HEK293T (cell line): ENCODE measurements at places on chromosomes 2 and 18.

DNA sequence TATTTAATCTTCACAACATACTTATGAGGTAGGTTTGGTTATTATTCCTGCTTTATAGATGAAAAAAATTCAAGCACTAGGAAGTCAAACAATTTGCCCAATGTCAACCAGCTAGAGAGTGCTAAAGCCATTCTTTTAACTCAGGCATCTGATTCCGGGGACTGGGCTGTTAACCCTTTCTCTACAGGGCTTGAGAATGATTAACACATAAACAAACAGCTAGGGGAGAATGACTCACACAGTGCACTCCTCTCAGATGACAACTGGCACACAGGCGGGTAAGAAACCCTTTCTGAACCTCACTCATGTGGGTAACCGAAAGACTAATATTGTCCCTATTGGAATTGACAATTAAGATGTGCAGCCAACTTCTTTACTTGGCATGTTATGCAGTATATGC, 86.3 kb upstream of the FSHR start:
- DNase-seq, result no peak

DNA sequence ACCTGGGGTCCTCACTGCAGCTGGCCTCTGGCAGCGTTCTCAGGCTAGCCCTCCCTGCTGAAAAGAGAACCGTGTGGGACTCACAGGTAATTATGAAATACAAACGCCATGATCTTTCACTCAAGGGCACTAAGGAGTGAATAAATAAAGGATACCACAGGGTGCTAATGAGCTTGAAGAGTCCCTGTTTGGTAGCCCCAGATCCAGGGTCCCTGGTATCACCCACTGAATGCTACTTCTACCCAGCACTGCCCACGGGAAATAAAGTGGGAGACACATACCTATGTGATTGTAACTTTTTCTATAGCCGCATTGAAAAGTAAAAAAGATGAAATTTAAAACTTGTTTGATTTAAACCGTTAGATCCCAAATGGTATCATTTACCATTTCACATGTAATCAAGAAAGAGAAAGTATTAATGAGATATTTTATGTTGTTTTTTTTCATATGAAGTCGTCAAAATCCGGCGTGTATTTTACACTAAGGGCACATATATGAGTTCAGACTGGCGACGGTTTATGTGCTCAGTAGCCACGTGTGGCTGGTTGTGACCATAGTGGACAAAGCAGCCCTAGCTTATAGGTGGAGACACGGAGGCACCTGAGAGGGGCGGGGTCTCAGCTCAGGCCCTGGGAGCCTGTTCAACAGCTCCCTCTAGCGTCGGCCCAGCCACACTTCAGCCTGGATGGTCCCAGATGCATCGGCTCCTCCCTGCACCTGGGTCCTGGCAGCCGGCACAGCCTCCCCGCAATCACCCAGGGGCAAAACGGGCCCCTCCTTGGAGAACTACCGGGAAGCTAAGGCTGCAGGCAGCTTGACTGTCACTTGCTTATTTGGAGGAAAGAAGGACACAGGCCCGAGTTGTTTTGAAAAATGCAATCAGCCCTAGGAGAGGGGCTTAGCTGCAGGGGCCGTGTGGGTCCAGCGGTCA, 39.2 kb downstream of the ODC1 start:
- DNase-seq, result peak; percentile 92

GRCh38 chr18:24659827-24660720, 199.6 kb downstream of the HRH4 start:
- no peak for DNase-seq

- no peak for DNase-seq
Observed at GRCh38 chr18:77111449-77111848, 21.1 kb downstream of the MBP start.

GRCh38 chr2:43356774-43357173, 130.4 kb upstream of the ZFP36L2 start:
- DNase-seq, result no peak

GRCh38 chr2:101571951-101572350, 97.0 kb upstream of the RFX8 start:
- no peak for DNase-seq

DNA sequence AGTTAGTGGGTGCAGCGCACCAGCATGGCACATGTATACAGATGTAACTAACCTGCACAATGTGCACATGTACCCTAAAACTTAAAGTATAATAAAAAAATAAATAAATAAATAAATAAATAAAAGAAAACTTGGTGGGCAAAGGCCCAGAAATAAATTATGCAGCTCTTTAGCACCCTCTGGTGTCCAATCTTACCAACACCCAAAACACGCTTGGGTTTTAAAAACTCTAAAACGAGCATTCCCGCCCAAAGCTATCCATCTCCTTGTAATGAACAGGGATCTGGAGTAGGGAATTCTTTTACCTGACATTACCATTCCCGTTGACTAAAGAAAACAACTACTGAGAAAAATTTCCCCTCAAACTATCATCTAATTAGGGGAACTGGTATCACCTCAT, 2005.9 kb upstream of the CELF4 start:
- peak; percentile 56 for DNase-seq

DNA sequence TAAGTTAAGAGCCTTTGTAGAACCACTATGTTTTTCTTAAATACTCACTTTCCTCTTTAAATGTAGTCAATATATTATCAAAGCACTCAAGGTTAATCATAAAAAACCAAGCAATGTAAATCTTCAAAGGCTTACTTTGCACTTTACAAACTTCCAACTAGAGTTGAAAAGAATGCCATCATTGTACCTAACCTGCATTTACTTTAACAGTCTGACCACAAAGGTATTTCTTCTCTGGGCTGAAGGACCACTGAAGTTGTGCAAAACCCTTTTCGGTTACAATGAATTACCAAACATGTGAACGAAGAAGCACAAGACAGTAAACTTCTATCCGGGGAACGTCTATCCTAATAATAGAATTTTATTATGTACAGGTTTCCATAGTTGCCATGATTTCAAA, 3.0 kb downstream of the HNRNPLL start:
- no peak for DNase-seq

- DNase-seq, result no peak
Observed at GRCh38 chr18:58640891-58641610, 12.2 kb upstream of the ALPK2 start.

GRCh38 chr18:65468881-65469280, 281.9 kb upstream of the CDH7 start:
- no peak for DNase-seq

GRCh38 chr2:55999231-55999630, 75.6 kb upstream of the EFEMP1 start:
- no peak for DNase-seq

DNA sequence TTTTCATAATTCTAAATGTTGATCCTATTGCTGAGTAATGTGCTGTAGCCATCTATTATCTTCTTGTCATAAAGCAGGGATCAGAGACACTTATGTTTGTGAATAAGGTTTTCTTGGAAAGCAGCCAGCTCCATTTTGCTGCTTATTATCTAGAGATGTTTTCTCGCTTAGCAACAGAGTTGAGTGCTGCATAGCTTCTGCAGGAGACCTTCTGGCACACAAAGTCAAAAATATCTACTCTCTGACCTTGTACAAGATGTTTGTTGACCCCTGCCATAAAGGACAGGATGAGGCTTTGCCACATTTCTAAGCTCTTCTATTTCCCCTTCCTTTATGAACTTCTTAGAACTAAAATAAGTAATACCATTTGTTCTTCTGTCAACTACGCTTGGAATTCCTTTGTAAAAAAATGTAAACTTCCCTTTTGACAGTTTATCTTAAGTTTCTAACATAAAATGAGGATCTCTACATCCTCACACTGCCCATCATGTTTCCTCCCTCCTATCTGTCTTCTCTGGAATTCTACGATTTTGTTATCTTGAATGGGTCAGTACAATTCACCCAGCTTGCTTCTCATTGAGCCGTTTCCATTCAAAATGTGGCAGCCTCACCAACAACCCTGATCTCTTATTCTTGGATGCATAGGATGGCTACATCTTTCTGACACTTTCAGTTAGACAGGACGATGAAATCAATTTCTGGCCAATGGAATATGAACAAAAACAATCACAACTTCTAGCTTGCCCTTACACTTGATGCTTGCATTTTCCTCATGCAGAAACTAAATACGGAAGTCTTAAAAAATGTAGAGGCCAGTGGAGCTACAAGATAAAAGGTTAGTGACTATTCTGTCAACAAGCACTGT, 1377.0 kb downstream of the SUCLG1 start:
- DNase-seq, result no peak

GRCh38 chr2:26671691-26672090, 20.8 kb upstream of the KCNK3 start:
- DNase-seq, result no peak

GRCh38 chr2:172725746-172726145, 9.9 kb upstream of the RAPGEF4 start:
- DNase-seq, result no peak

GRCh38 chr18:48197819-48198218, 211.4 kb downstream of the ZBTB7C start:
- no peak for DNase-seq

DNA sequence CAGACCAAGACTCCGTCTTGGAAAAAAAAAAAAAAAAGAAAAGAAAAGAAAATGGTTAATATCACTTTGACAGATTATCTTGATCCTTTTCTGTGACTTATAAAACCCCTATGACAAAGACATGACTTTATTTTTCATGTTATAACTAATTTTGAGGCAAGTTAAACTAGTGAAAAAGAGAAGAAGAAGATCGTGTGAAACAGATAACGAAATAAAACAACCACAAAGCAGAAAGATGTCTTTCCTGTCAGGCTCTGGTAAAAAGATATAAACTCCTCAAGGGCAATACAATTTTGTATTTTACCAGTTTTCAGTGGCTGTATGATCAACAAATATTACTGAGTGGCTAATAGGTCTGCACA, 13.4 kb upstream of the RBMS1 start:
- DNase-seq, result no peak

DNA sequence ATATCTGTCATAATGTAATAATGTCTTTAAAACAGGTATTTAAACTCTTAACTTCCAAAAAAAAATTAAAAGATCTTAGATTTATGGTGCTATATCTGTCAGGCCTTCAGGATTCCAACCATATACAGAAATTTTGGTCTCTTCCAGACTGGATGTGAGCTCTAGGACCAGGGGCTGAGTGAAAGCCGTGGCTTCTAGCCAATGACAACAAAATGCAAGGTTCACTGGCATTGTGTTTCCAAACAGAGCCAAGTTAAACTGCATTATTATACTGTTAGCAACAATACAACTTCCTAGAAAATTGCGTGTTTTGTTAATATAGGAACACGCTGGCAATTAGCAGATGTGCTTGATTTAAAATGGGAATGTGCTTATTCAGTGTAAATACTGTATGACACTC, 809.8 kb upstream of the SOX11 start:
- DNase-seq, result no peak

- DNase-seq, result peak; percentile 1
Observed at GRCh38 chr2:71895320-71896161, 252.1 kb downstream of the CYP26B1 start.

DNA sequence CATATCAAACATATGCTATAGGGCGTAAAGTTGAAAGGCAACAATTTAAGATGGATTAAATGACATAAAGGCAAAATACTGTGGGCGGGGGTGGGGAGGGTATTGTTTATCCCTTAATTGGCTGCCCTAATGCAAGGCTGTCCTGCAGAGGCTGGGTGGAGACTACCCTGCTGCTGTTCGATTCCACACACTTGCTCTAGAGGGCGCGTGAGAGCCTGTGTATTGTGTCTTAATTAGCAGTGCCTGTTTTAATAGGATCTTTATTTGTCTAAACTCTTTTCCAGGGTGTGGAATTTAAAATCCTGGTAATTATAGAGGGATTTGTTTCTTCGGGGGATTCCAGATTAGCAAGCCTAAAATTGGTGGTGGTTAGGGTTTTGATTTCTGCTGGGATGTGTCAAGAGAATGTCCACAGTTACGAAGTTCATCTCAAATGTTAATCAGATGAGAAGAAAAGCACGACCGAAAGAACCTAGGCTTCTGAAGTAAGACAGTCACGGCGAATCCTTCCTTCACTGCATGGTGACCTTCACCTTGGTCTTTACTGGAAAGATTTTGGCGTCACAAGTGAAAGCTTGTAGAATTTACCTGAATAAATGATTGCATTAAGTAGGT, 103.5 kb upstream of the MAP3K20 start:
- peak; percentile 78 for DNase-seq

- DNase-seq, result no peak
Observed at GRCh38 chr2:161425728-161426454, 9.8 kb downstream of the TBR1 start.

DNA sequence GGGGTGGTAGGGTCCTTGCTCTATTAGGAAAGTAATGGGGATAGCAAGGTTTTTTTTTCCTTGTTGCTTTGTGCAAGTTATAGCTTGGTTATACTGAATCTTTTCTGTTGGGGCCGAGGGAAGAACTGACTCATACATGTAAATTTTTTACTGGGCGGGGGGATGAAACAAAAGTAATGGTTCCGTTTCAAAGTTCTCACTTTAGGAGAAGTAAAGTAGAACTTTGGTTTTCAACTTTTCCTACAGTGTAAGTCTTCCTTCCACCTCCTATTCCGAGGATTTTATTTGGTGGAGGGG, 1.1 kb downstream of the AFTPH start:
- DNase-seq, result no peak

- no peak for DNase-seq
Observed at GRCh38 chr2:71736986-71737385, 283.6 kb downstream of the DYSF start.

DNA sequence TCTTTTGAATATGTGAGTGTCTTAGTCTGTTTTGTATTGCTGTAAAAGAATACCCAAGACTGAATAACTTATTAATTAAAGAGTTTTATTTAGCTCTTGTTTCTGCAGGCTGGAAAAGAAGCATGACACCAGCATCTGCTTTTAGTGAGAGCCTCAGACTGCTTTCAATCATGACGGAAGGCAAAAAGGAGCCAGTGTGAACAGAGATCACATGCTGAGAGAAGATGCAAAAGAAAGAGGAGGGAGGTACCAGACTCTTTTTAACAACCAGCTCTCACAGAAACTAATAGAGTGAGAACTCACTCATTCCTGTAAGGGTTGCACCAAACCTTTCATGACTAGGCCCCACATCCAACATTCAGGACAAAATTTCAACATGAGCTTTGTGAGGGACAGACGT, 101.6 kb upstream of the HNMT start:
- DNase-seq, result no peak

- DNase-seq, result no peak
Observed at GRCh38 chr18:35311496-35311895, 21.5 kb upstream of the ZSCAN30 start.

GRCh38 chr2:230906471-230907230, 18.4 kb downstream of the GPR55 start:
- DNase-seq, result no peak

DNA sequence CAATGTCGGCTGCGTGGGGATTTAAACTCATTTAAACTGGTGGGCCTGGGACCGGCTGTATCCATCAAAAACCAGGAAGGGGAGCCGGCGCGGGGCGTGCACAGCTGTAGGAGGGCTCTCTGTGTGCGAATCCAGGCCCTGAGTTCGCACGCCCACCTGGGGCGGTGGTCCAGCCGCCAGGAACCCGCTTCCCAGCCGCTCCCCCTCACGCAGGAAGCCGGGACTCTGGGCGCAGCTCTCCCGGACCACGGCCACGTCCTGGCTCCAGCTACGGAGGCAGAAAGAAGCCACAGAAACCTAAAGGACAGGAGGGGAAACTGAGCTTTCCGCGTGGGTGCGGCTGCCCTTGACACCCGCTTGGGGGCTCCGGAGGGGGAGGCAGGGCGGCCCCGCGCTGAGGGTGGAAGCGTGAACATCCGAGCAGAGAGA, 80.6 kb downstream of the GFPT1 start:
- DNase-seq, result no peak
